Activated naive CD4-positive, alpha-beta T cell (primary cell): ENCODE measurements at places on chromosomes 6 and 20.

GRCh38 chr6:139590206-139590605 lies 215.8 kb upstream of the CITED2 start:
- DNase-seq: no peak

DNA sequence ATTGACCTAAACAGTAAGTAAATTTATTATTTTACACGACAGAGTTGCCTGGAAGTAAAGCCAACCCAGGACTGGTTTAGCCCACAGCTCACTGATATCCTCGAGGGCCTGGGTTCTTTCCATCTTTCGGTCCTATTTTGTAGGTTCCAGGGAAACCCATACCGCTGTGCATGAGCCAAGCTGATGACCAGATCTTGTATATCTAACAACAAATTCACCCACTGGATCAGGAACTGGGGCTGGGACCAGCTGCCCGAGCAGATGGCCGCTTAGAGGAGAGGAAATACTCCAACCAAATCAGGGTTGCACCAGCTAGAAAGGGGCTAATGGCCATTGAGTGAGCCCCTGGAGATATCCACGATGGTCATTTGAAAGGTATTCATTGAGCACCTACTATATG lies 139.2 kb downstream of the BACH2 start:
- no peak for DNase-seq

- DNase-seq: no peak
These were observed 25.6 kb downstream of the KCNQ5 start for GRCh38 chr6:72647489-72647888.

DNA sequence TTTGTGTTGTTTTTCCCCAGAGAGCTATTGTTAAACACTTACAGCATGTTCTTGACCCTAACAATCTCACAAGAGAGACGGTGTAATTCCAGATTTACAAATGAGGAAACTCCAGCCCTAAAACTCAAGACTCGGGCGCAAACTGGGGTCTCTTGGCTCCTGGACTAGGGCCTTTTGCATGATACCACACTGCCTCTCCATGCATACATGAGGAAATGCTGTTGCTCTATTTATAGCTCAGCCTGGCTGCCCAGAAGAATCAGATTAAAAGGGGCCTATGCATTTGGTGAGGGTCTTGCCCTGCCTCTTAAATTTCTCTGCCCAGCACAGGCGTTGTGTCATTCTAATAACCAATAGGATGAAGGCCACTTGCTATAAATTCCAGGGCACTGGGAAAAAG lies 30.5 kb upstream of the SNRPB2 start:
- DNase-seq: no peak

DNA sequence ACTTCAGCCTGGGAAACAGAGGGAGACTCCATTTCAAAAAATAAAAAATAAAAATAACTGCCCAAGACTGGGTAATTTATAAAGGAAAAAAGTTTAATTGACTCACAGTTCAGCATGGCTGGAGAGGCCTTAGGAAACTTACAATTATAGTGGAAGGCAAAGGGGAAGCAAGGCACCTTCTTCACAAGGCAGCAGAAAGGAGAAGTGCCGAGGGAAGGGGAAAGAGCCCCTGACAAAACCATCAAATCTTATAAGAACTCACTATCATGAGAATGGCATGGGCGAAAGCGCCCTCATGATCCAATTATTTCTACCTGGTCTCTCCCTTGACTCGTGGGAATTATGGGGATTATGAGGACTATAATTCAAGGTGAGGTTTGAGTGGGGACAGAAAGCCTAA lies 95.5 kb upstream of the LGSN start:
- DNase-seq: no peak
